RWPE2 (cell line): ENCODE measurements at places on chromosomes 3 and 15.

DNA sequence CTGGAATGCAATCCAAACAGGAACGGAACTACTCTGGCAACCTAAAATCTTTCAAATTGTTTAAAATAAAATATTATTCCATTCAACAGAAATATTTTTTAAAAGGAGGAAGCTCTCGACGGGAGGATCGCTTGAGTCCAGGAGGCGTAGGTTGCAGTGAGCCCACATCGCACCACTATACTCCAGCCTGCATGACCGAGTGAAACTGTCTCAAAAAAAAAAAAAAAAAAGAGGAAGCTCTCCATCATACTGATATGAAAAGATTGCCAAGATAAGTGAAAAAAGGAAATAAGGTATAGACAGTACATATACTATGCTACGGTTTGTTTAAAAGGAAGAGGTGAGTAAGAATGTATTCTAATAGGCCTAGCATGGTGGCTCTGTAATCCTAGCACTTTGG lies 3.6 kb downstream of the RAD18 start:
- no peak for DNase-seq

DNA sequence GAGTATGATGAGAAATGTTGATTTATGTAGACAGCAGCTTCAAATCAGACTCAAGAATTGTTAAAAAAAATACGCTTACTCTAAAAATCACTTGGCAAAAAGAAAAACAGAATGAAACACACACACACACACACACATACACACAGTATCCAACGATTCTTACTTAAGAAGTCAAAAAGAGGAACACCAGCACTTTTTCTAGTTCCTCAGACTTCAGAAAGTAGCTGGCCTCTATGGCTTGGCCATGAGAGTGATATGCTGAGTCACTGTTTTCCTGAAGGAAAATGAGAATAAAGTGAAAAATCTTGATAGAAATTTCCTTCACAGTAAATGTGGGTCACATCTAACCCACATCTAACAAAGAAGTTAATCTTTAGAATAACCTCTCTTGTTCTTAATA lies 22.1 kb downstream of the CNTN3 start:
- no peak for DNase-seq

GRCh38 chr15:91555312-91555711 lies 298.2 kb upstream of the SLCO3A1 start:
- DNase-seq: no peak

DNA sequence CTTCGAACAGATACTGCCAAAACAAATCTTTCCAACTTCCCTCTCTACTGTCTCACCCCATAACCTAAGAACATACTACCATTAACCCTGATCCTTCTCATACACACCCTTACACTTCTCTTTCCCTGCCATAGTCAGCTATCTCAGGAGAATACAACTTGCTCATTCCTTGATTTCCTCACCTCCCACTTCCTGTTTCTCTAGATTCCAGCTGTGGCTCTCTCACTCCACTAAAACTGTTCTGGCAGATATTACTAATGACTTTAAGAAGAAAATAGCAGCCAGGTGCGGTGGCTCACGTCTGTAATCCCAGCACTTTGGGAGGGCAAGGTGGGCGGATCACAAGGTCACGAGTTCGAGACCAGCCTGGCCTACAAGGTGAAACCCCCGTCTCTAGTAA lies 4.6 kb downstream of the LSG1 start:
- no peak for DNase-seq

GRCh38 chr3:177772908-177773557 lies 575.8 kb upstream of the TBL1XR1 start:
- DNase-seq: no peak

GRCh38 chr3:178388473-178388872 lies 147.8 kb upstream of the KCNMB2 start:
- DNase-seq: no peak

DNA sequence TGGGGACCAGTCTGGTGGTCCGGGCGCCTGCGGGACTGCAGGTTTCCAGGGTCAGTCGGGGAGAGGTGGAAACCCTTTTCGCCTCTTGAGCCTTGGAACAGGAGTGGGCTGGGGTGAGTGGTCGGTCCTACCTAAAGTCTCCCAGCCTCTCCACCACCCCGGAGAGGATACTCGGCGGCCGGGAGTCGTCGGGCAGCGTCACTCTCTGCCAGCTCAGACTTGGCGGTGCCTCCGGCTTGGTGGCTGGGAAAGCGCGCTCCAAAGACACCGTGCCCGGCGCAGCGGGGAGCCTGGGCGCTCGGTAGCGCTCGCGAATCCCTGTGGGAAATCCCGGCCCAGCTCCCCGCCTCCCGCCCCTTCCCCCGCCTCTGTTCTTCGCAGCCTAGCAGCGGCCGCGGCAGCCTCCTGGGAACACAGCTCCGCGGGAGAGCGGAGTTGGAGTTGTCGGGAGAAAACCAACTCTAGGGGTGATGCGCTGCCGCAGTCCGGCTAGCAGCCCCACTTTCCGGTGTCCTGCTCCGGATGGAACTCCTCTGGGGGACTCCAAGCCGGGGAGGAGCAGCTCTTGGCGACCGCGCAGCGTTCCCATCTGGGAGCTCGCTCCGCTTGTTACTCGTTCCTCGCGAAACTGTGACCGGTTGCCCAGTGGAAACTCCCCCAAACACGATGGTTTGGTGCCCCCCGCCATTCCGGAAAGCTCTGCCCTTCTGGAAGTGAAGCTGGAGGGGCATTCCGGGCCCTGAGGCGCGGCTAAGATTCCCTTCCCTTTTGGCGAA lies 1.4 kb downstream of the EPHB1 start:
- no peak for DNase-seq

- DNase-seq: no peak
Measured at GRCh38 chr3:49377483-49377882, 19.3 kb upstream of the GPX1 start.

- no peak for DNase-seq
Measured at GRCh38 chr3:68007621-68008226, 353.3 kb upstream of the SUCLG2 start.

GRCh38 chr3:99487894-99488293 lies 150.5 kb upstream of the COL8A1 start:
- DNase-seq: no peak

DNA sequence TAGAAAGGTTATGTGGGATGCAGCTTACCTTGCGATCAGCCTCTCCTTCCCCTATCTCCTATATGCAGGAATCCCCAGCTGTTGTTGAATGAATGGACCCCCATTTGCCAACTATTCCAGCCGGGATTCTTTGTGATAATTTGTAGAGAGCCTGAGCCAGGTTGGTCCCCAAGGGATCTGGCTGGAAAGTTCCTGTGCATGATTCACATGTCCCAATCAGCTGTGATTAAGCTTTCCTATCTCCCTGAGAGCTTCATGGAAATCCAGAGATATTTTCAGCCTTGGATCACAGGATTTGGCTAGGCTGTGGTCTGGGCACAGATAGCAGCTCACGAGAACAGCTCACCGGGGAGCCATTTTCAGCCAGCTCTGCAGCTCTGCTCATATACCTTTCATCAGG lies 76.7 kb downstream of the ARNT2 start:
- DNase-seq: no peak

GRCh38 chr15:61195116-61196002 lies 33.7 kb downstream of the RORA start:
- DNase-seq: no peak

DNA sequence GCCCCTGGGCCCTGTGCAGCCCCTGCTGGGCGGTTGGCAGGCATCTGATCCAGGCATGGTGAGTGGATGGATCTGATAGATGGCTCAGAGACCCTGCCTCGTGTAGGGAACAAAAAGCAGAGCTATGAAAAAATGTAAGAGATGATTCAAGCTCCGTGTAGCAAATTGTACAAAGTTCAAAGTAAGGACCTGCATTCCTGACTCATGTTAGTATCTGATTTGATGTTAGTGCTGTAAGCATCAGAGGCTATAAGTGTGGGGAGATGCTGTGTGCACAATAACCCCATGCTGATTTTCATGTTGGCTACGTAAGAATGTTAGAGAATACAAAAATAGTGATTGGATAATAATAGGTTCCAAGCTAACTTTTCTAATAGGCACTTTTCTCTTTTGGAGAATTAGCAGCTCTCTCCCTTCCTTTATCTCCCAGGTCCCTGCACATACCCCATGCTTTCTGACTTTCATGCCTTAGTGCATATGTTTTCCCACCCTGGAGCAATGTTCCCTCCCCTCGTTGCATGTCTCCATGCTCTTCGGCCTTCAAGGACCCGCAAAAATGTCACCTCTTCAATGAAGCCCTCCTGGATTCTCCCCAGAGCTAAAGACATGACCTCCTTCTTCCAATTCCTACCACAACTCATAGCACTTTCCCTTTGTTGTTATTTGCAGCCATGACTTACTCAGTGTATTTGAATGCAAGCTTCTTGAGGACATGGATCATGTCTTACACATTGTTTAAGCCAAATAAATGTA lies 1.6 kb downstream of the CCR9 start:
- no peak for DNase-seq

GRCh38 chr3:135169651-135170050 lies 374.6 kb downstream of the EPHB1 start:
- no peak for DNase-seq

DNA sequence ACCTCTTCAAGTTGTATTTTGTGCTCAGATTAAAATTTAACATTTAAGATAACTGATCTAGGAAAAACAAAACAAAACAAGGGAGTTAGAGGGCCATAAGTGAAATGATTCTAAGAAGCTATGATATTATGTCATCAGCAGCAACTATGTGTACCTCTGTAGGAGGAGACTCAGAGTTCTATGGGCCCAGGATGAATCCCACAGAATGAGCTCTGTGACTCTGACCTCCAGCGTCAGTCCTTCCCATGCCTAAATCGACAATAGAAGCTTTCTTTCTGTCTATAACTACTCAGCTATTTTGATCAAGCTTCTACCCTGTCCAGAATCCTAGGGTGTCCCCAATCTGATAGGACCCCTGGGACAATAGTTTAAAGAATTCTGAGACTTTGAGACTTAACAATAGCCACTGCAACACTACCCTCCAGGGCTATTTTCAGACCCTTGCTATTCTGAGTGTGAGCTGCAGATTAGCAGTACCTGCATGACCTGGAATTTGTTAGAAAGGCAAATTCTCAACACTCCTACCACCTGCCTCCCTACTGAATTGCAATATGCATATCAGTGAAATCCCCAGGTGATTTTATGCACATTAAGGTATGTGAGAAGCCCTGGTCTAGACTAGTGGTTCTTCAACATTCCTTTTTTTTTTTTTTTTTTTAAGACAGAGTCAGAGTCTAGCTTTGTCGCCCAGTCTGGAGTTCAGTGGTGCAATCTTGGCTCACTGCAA lies 66.7 kb downstream of the ARHGAP31 start:
- DNase-seq: no peak

- DNase-seq: no peak
Measured at GRCh38 chr15:77123854-77124253, 52.9 kb upstream of the TSPAN3 start.

DNA sequence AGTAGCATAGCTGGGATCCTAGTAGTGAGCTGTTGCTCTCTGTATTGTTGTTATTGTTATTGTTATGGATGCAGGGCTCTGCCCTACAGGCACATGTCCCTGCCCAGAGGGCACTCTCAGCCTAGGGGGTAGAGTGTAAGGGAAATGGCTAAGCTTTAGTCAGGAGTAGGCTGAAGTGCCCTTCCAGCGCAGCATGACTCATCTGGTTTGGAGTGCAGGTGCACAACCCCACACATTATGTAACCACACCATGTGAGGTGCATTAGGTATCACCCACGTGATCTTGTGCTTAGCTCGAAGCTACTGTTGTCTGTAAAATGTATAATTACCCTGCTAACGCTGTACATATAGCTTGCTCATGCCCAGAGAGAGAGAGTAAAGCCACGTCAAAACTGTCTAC lies 48.3 kb upstream of the TIPARP start:
- peak; percentile 79 for DNase-seq

GRCh38 chr3:116033516-116033915 lies 410.2 kb downstream of the GAP43 start:
- DNase-seq: no peak

DNA sequence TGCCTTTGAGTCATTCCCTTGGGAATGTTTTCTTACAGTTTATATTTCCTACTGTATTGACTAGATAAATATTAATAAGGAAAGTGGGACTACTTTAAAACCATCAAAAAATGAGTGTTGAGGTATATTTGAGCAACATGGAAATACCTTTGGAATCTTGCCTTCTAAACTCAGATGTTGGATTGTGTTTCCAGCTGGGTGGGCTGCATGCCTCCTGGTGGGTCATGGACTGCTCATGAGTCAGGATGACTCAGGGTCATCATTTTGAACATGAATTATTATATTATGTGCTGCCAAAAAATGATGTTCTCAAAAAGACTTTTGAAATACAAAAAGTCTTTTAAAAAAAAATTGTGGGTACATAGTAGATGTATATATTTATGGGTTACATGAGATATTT lies 41.1 kb upstream of the APH1B start:
- peak; percentile 80 for DNase-seq

DNA sequence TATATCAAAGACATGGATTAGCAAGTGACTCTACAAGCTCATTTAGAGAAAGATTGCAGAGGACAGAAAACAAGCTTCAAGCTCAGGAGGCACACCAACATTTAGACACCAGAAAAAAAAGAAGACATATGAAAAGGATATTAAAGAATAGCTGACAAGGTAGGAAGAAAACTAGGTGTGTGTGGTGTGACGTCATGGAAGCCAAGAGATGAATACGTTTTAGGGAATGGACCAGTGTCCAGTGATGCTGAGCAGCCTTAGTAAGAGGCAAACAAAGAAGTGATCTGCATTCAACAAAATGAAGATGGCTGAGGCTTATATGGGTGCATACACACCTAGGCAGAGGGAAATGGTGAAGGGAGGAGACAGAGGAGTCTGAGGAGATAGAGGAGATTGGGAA lies 377.4 kb downstream of the ROBO1 start:
- no peak for DNase-seq

DNA sequence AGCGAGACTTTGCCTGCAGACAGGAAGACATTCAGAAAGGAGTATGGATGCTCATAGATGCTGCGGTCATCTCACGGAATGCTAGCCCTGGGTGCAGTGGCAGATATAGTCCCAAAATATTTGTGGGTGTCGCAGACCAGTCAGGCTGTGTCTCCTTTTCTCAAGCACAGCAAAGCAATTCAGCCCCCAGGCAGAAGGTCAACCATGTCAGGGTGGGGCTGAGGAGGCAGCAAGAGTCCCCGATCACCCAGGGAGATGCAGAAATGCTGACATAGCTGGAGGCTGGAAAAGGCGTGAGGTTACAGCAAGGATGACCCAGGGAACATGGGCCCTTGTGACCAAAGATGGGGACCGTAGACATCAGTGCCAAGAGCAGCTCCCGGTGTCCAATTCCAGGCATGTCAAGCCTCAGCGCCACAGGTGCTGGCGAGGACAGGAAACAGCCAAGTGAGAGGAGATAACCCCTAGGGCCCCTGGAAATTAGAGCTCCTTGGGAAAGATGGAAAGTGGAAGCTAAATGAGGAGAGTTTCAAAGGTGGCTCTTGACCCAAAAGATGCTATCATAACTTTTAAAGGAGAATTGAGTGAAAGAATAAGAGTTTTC lies 81.2 kb upstream of the ABHD17C start:
- no peak for DNase-seq

DNA sequence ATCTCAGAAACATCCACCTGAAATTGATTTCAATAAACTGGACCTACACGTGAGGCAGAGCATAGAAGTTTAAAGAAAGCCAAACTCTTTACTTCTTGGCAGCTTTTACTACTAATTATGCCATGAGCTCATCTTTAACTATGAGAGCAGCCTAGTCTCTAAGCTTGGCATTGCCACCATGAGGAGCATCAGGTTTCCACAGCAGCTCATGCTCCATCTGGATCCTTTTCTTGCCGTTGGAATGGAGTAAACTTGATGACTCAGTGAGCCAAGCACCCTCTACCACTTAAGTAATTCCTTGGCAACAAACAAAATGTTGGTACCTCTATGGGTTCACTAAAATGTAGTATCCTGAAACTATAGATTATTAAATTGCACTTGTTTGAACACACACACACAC lies 583.2 kb downstream of the EPHA3 start:
- no peak for DNase-seq

- no peak for DNase-seq
Measured at GRCh38 chr15:65336493-65337435, 32.3 kb downstream of the RNU5B-1 start.
